Smooth muscle cell of bladder (primary cell): ENCODE measurements at places on chromosomes 13 and 19. TPM values are rescaled to one million over a fixed set of nuclear protein-coding genes. Genes with fewer than 3 reads are reported as not detected.

Gene ZNF699
- 6.9 and 7.7 TPM in 2 replicates for total RNA-seq

Gene ZNF560
- 0.37 and 0.57 TPM in 2 replicates for total RNA-seq

Gene S1PR4
- not detected in 2 replicates for total RNA-seq

Gene ANGPTL8
- total RNA-seq: 0.18 TPM in 1 of 2 replicates, not detected in the other

Gene LGALS14
- total RNA-seq: not detected in 2 replicates

Gene PPP1R15A
- total RNA-seq: 51.6 and 53.1 TPM in 2 replicates

Gene BRME1
- 0.14 and 0.55 TPM in 2 replicates for total RNA-seq
